ENCODE measurements at places on chromosomes 16 and 17.

DNA sequence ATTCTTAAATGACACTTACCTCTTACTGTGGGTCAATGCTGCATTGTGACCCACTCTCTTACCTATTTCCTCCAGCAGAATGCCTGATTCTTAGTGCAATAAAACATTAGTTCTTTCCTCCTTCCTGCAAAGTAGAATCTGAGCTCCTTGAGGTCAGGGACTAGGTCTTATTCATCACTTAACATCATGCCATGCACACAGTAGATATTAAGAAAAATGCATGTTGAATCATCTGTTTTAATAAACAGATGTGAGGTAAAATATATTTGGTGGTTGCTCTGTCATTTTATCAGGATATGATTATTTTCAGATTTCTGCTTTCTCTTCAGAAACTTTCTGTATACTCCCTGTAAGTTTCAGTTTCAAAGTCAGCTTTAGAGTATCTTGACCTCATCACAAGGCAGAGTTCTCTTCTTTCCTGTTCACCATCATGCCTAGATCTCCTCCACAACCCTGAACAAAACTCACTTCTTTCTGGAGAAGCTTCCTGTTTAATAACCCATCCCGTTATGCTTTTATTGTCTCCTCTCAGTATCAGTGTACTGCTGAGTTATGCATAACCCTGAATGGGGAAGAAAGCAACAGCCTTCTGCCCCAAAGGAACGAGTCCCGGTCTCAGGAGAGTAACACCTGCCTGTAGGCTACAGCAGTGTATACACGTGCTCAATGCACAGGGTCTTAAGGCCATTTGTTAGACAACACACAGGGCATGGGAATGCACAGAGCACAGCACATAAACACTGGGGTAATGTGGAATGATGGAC lies 30.3 kb upstream of the SUPT4H1 start:
- DNase-seq: no peak

GRCh38 chr17:81552244-81553017 lies at the start of gene FAAP100:
FAAP100 (minus strand) TSS chr17:81552353; CDS start chr17:81552330, 23 bp downstream.
- DNase-seq: peak; percentile 78

GRCh38 chr17:70968302-70968701 lies 799.0 kb downstream of the KCNJ2 start:
- DNase-seq: no peak

- no peak for DNase-seq
Measured at GRCh38 chr16:73669535-73670274, 621.8 kb upstream of the ZFHX3 start.

- DNase-seq: no peak
Measured at GRCh38 chr16:27191352-27191924, 11.9 kb upstream of the KDM8 start.

- peak; percentile 5 for DNase-seq
Measured at GRCh38 chr16:59611556-59611955, 877.4 kb upstream of the GOT2 start.

DNA sequence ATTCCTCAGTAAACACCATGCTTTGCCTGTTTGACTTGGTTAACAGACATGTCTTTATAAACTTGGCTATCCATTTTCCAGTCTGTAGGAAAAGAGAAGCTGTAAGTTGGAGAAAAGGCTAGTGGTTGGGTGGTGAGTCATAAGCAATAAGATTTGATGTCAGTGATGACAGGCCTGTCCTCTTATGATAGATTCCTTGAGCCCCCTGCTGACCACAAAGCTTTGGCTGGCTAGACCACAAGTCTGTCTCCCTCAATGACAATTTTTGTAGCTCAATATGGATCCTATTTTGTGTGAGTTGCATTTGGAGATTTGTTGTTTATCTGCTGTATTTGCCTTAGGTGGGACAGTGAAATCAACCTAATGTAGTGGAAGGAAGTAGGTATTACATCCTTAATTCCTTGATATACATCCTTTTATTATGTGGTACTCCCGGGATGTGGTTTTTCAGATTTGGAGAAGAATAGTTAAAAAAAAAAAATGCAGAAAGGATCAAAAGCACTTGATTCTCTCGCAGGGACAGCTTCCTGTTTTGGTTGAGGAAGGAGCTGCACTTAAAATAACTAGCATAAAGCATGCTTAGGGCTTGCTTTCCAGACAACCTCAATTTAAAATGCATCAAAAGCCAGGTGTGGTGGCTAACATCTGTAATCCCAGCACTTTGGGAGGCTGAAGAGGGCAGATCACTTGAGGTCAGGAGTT lies 67.4 kb downstream of the SIAH1 start:
- peak; percentile 97 for DNase-seq

DNA sequence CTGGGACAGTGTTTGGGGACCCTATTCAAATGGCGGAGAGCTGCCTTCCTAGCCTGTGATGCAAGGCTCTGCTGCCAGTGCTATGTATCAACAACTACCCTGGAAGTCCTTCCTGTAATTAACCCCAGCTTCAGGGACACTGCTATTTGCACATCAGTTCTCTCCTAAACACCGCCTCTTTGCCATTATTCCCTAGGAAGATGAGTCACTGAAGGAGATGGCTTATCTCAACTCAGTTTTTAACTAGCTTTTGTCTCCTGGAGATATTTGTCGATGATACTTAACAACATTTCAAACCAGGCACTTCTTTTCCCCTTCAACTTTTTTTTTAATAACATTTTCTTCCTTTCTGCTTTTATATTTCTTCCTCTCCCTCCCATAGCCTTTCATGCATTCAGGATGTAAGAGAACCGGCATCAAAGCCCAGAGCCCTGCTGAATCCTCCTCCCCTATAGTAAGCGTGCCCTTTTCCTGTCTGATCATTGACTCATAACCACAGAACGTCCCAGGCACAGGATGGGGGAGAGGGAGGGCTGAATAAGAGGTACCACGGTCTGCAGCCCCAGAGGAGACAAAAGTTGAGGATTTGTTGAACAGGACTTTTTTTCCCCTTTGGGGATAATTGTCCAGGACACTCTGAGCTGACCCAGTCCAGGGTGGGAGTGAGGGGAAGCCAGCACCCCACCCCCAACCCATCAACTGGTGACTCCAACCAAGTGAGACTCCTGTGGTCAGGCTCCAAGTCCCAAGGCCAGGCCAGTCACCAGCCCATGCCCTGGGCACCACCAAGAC lies 387.8 kb upstream of the SALL1 start:
- DNase-seq: peak; percentile 92

GRCh38 chr17:2028234-2028614 lies 1.7 kb upstream of the DPH1 start:
- DNase-seq: no peak

- DNase-seq: no peak
Measured at GRCh38 chr17:4587803-4588202, 3.5 kb downstream of the SMTNL2 start.

DNA sequence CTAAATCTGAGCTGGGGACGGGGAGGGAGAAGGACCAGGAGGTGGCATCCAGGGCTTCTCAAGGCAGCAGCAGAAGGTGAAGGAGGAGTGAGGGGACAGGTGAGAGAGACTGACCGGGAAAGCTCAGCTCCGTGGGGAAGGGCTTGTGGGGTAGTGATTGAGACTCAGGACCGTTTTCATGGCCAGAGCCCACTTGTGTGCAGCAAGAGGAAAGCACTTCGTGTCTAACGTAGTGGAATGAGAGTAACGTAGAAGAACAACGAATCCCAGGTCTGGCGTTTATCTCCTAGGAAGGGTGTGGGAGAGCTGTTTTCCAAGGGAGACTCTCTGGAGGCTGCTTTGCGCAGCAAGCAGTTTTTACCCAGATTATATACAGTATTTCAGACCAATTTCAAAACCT lies 1.3 kb upstream of the CDH3 start:
- no peak for DNase-seq

DNA sequence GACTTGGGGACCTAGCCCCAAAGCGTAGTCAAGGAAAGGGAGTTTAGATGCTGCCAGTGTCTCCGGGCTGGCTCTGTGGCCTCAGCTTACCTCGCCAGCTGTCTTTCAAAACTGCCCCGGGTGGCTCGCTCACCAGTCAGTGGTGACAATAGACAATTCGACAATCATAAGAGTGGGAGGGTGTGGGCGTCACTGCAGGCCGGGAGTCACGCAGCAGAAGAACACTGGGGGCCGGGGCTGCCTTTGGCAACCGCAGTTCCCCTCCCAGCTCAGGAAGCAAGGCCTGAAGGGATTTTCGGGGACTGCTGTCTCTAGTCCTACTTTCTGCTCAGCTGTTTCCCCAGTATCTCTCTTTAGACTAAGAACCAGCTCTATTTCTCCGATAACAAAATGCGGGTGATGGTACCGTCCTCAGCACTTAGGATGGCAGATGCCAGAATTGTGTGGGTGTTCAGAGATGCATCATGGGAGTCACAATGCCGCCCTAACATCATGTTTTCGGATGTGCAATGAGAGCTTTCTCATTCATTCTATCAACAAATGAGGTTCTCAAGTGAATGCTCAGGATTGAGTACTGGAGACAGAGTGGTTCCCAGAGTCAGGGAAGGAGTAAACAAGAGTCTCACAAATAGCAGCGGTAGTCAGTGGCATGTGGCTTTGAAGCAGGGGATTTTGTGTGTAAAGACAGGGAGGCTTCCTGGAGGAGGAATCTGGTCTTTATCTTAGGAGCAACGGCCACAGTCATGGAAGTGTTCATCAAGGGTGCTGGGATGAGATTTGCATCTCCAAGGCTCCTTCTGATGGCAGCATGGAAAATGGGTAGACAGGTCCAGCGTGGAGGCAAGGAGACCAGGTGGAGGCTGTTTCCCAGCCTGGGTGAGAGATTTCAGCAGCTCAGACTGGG lies 93.1 kb downstream of the ZDHHC7 start:
- DNase-seq: no peak

GRCh38 chr17:9054126-9054975 lies 33.0 kb downstream of the NTN1 start:
- DNase-seq: no peak

DNA sequence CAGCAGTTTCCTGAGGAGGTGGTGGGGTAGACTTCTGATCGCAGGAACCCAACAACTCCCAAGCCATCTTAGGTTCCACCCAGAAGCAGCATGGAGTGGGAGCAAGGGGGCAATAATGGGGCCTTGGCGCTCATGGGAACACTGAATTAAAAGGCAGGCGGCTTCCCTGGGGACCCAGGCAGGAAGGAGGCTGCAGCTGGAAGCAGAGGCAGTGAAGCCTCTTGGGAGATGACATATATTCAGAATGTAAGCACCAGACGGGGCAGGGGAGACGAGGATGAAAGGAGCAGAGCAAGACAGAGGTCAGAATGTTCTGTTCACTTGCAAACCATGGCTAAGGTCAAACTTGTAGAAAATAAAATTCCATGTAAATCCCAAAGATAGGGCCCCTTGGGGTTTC lies 2.9 kb downstream of the HIGD1B start:
- no peak for DNase-seq

GRCh38 chr16:68499006-68499405 lies 40.1 kb upstream of the ZFP90 start:
- DNase-seq: no peak

DNA sequence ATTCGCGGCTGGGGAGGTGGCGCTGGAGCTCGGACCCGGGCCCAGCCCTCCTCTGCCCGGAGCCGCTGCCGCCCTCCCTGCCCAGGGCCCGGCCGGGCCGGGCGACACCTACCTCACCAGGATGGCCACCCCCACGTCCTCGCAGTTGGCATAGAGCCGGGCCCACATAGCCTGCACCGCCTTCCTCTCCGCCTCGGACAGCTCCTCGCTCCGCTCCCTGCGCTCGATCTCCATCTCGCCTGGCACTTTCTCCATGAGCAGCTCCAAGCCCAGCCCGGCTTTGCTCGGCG lies 276 bp downstream of the CYGB start:
- DNase-seq: no peak

GRCh38 chr16:74199066-74199841 lies 97.4 kb upstream of the PSMD7 start:
- peak; percentile 4 for DNase-seq

DNA sequence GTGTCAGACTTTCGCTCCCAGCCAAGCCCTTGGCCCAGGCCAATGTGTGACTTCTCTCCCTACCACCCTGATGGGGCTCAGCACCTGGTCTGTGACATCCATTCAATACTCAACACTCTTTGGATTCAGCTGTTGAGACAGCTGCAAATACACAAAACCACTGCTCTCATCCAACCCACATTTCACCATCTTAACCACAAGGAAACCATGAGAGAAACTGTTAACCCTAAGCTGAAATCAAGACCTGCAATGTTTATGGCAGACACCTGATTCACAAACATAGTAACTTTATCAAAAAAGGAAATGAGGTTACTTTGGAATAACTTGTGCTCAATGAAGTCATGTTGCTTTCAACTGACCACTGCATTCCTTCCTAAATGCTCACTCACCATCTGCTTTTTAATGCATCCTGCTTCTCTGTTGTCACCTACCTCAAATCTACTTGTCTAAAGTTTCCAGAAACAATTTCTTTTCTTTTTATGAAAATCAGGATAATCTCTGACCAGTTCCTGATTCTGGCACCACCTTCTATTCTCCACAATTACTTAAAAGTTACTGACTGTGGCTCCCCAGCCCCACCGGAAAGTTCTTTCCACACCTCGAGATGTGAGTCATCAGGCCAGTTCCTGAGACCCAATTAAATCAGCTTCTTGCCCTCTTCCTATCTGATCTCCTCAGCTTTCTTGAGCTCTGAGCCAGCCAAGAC lies 88.2 kb downstream of the NOG start:
- DNase-seq: peak; percentile 87

GRCh38 chr16:83588070-83588469 lies 219.7 kb upstream of the HSBP1 start:
- no peak for DNase-seq

DNA sequence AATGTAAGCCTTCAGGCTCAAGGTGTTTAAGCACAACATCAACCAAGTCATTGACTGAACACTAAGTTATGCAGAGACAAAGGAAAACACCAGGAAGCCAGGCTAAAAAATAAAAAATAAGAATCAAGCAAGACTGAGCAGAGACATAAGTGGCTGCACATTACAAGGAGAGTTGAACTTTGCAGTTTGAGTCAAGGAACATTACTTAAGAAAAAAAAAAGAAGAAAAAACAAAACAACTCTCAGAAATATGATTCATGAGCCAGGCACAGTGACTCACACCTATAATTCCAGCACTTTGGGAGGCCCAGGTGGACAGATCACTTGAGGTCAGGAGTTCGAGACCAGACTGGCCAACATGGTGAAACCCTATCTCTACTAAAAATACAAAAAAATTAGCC lies 168.1 kb downstream of the C16orf95 start:
- peak; percentile 23 for DNase-seq

DNA sequence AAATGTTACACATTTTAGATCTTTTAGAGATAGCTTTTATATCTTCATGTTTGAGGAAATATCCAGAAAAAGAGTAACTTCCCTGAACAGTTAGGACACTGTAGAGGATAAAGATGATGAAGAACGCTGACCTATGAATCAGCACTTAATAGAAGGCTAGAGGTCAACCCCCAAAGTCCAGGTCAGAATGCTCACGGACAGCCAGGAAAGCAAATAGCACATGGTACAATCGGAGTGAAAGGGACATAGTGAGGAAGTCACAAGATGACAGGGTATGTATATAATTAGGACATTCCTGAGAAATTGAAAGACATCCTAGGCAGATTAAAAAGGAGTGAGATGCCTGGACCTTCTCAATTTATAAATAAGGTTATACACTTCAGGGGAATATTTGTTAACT lies 55.1 kb upstream of the CNTNAP4 start:
- DNase-seq: no peak

- DNase-seq: no peak
Measured at GRCh38 chr16:5187402-5187952, 89.9 kb upstream of the EEF2KMT start.

All from fibroblast of skin of abdomen (primary cell).